ENCODE measurements at places on chromosomes 11 and 22.

DNA sequence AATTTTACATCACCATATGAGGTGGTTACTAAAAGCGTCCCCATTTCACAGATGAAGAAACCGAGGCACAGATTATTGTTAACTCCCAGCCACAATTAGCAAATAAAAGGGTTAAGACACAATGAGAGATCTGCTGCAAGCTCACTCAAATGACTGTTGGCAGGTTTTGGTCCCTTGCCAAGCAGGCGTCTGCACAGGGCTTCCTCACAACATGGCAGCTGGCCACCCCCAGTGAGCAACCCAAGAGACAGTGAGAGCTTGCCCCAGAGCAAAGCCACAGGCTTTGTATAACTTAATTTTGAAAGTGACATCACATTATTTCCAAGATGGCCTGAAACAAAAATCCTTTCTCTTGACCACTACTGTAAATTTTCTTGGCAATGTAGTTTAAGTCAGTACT, 217.6 kb downstream of the NTM start:
- no peak for DNase-seq

- no peak for DNase-seq
Measured at GRCh38 chr11:103486604-103487003, 377.4 kb downstream of the DYNC2H1 start.

- no peak for DNase-seq
Measured at GRCh38 chr11:118294053-118294452, 10.5 kb upstream of the CD3E start.

DNA sequence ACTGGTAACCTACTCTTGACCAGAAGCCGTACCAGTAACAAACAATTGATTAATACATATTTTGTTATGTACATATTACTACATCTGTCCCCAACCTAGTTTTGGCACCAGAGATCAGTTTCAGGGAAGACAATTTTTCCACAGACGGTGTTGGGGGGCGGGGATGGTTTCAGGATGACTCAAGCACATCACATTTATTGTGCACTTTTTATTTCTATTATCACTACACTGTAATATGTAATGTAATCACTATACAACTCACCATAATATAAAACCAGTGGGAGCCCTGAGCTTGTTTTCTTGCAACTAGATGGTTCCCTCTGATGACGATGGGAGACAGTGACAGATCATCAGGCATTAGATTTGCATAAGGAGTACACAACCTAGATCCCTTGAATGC, 15.5 kb downstream of the DGCR8 start:
- no peak for DNase-seq

- peak; percentile 21 for DNase-seq
Measured at GRCh38 chr11:134027671-134028070, 41.2 kb upstream of the JAM3 start.

- no peak for DNase-seq
Measured at GRCh38 chr11:19026862-19027261, 33.7 kb downstream of the MRGPRX2 start.

DNA sequence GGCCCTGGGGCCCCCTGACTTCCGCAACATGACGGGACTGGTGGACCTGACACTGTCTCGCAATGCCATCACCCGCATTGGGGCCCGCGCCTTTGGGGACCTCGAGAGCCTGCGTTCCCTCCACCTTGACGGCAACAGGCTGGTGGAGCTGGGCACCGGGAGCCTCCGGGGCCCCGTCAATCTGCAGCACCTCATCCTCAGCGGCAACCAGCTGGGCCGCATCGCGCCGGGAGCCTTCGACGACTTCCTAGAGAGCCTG, 992 bp downstream of the LRFN4 start:
- no peak for DNase-seq

DNA sequence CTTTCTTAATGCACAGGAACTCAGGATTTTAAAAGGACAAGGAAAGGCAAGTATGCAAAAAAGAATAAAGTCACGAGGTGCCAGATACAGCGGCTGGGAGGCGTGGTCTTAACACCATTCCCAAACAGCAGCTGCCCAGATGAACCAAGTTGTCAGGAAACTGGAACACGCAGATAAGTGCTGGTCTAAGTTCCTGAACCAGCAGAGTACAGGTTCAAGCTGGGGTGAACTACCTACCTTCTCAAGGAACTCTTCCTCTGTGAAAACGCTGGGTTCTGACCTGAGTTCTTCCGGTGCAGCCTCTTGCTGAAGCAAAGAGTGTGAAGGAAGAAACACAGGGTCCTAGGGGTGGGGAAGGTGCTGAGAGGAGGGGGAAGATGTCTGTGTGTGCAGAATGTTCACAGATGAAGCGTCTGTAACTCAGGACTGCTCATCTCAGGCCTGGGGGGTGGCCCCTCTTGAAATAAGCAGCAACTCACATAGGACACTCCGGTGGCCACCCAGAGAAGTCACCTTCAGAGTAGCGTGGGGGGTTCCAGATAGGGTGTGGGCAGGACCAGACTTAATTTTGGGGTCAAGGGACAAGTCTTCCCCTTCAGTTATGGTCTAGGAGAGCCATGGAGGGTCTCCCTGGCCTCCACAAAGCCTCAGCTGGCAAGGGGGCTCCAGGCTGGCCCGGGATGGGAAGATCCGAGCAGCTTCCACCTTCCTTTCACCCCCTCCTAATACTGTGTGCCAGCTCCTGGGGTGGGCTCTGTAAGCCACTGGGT, 3.2 kb downstream of the TPST2 start:
- no peak for DNase-seq

DNA sequence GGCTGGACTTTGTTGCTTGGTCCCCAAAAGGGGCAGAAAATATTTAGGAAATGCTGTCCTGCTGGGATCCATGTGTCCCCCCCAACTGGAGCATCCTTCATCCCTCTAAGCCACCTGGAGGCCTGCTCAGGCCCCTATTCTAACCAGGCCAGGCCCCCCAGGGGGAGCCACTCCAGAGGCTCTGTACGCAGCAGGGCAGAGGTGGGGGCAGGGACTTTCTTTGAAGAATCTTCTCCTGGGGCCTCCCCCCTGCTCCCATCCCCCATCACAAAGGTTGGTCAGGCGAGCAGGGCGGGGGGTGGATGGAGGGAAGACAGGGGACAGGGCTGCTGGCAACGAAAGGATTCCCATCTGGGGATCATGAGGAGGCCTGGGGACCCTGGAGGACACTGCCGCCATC, 170.8 kb downstream of the MN1 start:
- DNase-seq = no peak

DNA sequence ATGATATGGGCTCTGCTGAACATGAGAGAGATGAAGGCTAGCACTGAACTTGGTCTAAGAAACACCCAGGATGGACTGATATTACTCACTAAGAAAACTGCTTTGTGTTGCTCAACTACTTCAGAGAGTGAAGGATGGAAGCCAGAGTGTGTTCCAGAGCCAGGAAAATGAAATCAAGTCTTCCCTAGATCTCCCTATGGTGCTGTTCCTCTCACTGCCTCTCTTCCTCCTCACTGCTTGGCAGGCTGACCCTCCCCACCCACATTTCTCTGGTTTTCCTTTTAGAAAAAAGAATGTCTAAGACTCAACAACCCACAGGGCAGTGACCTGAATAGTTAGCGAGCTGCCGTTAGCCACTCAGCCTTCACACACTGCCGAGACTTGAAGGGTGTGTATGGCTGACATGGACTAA, 65.6 kb downstream of the CCDC81 start:
- no peak for DNase-seq

DNA sequence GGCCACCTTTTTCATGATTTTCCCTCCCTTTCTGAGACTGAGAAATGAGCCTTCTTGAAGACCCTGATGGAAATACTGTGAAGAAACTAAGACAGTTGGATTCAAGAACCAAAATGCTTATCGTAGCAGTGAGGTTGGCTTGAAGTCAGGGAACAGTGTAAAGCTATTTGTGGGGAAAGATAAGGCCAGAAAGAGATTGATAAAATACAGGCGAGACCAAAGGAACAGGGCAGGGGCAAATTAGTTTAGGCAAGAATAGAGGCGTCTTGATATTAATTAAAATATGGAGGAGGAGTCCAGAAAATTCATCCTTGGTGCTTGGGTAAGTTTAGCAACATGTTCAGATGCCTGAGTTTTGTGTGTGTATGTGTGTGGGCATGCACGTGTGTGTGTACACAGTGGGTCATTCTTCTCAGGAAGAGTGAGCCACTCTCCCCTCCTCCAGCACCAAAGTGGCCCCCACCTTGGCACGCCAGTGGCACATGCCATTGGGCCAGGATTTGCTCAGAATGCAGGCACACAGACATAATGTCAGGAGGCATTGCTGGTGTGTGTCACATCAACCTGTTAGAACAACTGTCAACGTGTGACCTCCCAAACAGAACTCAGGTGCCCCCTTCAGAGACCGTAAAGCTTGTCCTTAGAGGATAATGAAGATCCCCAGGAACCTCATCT, 3.9 kb upstream of the EHF start:
- DNase-seq = no peak

GRCh38 chr11:18776324-18776723, 15.3 kb downstream of the PTPN5 start:
- no peak for DNase-seq

DNA sequence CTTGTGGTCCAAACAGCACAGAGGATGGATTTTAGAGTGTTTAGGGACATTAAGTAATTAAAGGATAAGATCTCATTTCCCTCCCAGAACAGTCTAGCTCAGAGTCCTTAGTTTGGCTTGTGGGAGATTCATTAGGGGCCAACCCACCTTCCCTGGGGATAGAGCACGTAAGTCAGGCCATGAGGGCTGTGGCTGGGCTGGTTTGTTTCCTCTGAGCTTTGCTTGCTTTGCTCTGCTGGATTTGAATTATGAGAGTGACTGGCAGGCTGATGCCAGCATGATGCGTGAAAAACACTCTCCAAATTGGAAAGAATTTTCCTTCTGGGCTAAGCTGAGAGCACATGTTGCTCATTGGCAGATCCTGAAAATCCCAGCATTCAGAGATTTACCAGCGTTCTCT, 84.7 kb upstream of the HEPHL1 start:
- no peak for DNase-seq

- no peak for DNase-seq
Measured at GRCh38 chr11:33237039-33237597, 20.1 kb upstream of the HIPK3 start.

GRCh38 chr11:128711136-128711535, 17.3 kb downstream of the FLI1 start:
- no peak for DNase-seq

- no peak for DNase-seq
Measured at GRCh38 chr22:22164541-22165272, 79.9 kb upstream of the VPREB1 start.

DNA sequence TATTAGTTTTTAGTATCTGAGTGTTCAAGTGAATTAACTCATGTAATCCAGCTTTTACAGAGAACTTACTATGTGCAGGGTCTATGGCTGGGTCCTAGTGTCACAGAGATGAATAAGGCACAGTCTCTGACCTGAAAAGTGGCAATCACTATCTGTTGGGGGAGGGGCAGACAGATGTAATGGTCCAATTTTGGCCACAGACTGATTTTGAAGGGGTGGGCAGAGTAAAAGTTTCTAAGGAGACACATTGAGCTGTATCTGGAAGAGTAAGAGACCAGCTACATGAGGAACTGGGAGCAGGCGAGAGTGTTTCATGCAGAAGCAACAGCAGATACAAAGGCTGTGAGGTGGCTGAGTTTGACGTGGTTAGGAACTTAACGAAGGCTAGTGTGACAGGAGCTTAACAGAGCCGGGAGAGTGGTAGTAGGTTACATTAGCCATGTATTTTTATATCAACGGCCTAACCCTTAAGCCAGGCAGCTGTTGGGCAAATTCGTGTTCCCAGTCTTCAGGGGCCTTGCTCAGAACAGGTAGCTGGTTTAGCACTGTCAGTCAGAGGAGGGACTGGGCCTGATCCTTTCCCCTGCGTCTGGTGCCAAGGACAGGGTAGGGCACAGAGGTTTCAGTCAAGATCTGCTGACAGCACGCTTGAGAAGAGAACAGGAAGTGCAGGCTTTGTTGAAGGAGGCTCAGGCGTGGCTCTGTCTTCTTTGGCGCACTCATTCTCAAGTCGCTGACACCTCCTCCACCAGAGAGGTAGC, 1.4 kb upstream of the STIM1 start:
- DNase-seq = peak; percentile 90

DNA sequence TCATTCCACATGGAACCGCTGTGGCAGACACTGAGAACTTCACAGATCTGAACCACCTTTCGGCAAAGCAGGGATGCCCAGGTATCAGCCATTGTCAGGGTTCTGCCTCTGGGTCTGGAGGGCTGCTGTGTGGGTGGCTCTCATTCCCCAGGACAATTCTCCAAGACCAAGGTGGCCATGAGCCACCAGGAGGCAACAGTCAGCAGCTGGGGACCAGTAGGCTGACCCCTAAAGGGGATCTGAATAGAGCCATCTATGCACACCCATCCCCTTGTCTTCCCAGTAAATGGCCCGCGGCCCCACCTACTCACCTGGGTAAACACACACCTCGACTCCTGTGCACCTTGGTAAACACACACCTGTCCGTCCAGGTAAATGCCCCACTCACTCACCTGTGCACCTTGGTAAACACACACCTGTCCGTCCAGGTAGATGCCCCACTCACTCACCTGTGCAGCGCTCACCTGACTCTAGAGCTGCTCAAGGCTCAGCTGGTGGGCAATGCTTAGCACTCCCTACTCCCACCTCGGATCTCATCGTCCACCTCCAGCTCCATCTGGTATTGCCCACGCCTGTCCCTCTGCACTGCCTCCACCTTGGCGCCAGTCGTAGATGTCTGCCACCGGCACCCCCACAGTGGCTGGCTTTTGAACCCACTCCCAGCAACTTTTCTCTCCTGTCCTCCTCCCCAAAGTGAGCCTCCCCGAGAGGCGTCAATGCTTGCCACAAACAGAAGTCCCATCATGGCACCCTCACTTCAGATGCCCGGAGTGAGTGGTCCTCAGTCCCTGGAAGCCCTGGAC, 10.2 kb downstream of the SLC25A1 start:
- DNase-seq = no peak

GRCh38 chr11:128174465-128175291, 412.7 kb downstream of the ETS1 start:
- DNase-seq = no peak

DNA sequence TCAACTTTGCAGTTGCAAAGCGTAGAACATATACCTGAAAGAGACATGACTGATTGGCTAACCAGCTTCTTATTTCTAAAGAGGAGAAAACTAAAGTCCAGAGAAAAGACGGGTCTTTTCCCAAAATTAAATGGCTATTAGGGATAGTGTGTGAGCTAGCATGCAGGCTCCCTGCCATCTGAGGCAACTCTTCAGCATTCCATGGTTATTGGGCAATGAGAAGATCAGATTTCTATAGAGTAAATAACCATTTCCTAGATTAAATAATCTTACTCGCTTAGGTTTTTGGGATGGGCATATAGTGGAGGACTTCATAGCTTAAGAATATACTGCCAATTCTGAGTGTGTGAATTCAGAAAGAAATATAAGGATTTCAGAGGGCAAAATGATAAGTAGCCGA, 95.0 kb downstream of the PDHX start:
- DNase-seq = no peak

- no peak for DNase-seq
Measured at GRCh38 chr11:36431429-36432092, 78.5 kb downstream of the TRAF6 start.

DNA sequence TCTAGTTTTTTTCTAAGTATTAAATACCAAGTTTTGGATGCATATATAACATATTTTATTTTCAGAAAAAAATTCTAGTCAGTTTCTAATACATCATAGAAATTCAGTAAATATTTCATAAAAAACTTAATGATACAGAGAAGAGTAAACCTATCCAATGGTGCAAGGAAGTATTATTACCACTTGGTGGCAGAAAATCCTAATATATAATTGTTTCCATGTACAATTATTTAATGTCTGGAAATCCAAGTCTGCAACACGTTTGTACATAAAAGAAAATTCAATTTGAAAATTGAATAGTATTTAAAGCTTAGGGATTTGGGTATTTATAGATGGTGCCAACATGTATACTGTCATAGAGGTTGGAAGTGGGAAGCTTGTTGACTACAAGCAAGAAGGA, 127.0 kb downstream of the TRPC6 start:
- no peak for DNase-seq

- no peak for DNase-seq
Measured at GRCh38 chr11:3916962-3917361, 61.5 kb downstream of the STIM1 start.
